ENCODE measurements at places on chromosomes 11 and 22.

DNA sequence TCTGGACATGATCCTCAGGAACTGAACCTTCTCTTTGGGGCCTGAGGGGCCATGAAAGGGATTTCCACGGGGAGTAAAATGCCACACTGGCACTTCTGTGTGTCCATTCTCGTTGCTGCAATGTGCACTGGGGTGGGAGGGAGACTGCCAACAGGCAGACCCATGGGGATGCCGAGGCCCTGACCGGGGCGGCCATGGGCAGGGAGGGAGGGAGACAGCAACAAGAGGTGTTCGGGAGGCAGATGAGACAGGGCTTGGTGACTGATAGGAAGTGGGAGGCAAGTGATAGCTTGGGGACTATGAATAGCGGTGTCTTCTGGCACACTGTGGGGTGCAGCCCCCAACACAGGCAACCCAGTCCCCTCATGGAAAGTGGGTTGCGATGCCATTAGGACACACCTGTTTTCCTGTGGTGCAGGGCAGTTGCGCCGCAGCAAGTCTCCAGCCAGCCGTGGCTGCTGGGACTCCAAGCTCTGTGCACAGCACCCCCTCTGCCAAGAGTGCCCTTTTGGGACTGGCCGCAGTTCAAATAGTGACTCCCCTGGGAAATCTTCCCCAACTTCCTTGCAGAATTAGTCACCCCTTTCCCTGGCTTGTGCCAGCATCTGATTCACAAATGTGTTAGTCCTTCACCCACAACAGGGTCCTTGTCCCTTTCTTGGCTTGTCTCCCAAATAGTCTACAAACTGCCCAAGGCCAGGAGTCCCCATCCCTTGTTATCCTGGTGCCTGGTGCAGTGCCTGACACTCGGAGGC is 88.8 kb downstream of the CHST1 start:
- DNase-seq: no peak

- DNase-seq: no peak
These were observed 30.0 kb upstream of the TLCD5 start for GRCh38 chr11:120295099-120295498.

- no peak for DNase-seq
These were observed 60.9 kb upstream of the EED start for GRCh38 chr11:86183694-86184093.

GRCh38 chr11:33687733-33688479 is 12.7 kb downstream of the C11orf91 start:
- peak; percentile 74 for DNase-seq

DNA sequence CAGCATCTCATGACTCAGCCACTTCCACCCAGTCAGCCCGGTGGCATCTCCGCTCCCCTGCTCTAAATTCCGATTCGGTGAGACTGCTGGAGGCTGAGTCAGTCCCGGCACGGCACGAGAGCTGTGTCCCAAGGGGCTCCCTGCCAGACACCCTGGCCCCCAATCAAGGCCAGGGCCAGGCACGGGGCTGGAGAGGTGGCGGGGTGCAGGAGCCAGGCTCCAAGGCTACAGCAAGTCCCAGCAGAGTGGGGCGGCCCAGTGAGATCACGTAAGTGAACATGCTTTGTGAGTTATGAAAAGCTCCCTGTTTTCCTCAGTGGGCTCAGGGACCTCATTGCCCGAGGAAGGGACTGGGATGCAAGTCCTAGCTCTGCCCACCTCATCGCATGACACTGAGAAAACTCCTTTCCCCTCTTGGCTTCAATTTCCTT is 3.0 kb downstream of the C11orf68 start:
- DNase-seq: peak; percentile 73

GRCh38 chr22:32897400-32897799 is 95.9 kb downstream of the TIMP3 start:
- no peak for DNase-seq

- DNase-seq: no peak
These were observed 50.6 kb downstream of the C11orf96 start for GRCh38 chr11:43992834-43993637.

- DNase-seq: no peak
These were observed 77.6 kb downstream of the FDX1 start for GRCh38 chr11:110507328-110507727.

Data from hematopoietic multipotent progenitor cell treated with erythropoietin and hydrocortisone succinate and interleukin-3 and kit ligand, for 4 days (in vitro differentiated cells).